ENCODE measurements at places on chromosomes 6 and 20. TPM values are rescaled to one million over a fixed set of nuclear protein-coding genes. Genes with fewer than 3 reads are reported as not detected.

The SLC35D3 gene
- not detected for total RNA-seq

The MAFB gene
- 80.5 TPM for total RNA-seq

The MYLK4 gene
- 0.74 TPM for total RNA-seq

The ARMC12 gene
- not detected for total RNA-seq

The FAXC gene
- total RNA-seq: 6.6 TPM

The COL12A1 gene
- total RNA-seq: 130 TPM

The SEL1L2 gene
- not detected for total RNA-seq

The SCRT2 gene
- not detected for total RNA-seq

The CST3 gene
- 1,106 TPM for total RNA-seq

The NRSN1 gene
- 1.5 TPM for total RNA-seq

DNA sequence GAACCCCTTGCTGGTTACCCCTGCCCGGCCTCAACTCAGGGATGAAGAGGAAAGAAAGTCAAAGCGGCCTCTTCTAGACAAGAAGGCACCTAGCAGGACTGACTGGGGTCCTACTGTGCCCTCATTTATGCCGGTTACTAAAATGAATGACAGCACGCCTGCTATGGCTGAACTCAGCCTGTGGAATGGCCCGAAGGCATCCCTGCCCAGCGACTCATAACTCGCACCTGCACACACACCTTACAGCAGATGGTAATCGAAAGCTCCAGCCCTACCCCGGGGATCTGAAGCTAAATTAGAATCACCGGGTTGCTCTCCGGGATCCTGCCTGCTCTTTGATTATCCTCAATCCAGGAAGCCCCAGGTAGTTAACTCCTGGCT, 747 bp upstream of the TXNDC5 start:
- no peaks in the 10 kb centered on the region for H3K27me3 ChIP-seq
- no peaks in the 10 kb centered on the region for H3K36me3 ChIP-seq
- peak overlapping the region; percentile 79 for H3K4me3 ChIP-seq
- peak overlapping the region; percentile 80 for H3K27ac ChIP-seq

- peak overlapping the region; percentile 76 for H3K27ac ChIP-seq
- no peak overlapping the region for H3K4me3 ChIP-seq
Measured at GRCh38 chr20:60063048-60063451, 104.8 kb downstream of the CDH26 start.

DNA sequence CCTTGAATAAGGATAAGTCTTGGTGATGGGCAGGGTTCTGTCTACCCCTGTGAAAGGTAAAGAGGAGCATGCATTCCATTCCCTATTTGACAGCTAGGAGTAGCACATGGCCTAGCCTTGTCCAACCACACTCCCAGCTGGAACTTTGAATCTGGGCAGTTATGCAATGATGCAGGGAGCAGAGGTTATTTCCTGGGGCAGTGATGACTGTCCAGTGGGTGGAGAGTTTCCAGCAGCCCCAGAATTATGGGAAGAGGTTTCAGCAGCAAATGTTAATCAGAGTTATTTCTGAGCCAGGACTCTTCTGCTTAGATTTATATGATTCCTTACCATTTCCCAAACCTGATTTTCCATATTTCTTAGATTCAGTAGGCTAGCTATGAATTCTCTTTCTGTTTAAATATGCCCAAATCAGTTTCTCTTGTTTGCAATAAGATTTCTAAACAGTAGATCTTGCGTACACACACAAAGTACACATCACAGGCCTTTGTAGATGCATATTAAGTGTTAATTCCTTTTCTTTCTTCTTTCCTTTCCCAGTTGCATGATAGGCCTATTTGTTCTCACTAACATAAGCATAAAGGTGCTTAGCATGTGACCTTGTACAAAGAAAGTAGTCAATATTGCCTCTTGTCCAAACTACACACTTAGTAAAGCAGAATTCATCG, 17.3 kb upstream of the TXLNB start:
- no peak overlapping the region for H3K4me3 ChIP-seq
- no peaks in the 10 kb centered on the region for H3K36me3 ChIP-seq
- no peak for DNase-seq
- no peaks in the 10 kb centered on the region for H3K27me3 ChIP-seq
- no peak overlapping the region for H3K27ac ChIP-seq

DNA sequence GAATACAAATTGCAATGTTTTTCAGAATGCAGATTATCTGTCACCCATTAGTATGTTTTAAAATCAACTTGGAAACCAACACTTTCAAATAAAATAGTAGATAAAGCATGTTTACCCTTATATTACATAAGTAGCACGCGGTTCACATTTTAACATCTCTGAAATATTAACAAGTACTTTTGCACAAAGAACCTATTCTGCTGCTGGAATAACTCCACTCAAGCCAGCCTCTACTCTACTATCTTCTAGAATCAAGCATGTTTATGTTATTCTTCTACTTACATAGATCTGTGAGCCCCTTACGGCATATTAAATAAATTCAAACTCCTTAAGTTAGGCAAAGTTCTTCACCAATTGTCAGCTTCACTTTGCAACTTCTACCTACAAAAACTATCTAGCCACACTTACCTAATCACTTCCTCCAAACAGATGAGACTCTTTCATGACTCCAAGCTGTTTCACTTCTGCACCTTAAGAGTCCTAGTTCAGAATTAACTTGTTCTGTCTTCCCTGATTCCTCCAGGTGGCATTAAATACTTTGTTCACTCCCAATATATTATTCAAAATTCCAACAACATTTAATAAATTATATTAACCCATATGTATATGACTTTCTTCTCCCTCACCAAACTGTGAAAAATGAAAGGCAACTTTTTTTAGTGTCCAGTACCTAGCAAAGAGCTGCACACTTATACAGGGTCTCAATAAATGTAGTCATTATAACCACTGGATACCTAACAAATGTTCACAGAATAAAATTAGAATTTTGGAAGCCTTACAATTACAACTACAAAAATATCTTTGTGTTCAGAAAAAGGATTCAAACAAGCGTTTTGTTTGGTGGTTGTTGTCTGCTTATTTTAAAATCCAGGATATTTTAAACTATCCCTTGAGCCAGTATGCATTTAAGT, 12.1 kb downstream of the CEP85L start:
- H3K27ac ChIP-seq: no peak overlapping the region
- no peaks in the 10 kb centered on the region for H3K36me3 ChIP-seq
- no peak for DNase-seq
- no peaks in the 10 kb centered on the region for H3K27me3 ChIP-seq

DNA sequence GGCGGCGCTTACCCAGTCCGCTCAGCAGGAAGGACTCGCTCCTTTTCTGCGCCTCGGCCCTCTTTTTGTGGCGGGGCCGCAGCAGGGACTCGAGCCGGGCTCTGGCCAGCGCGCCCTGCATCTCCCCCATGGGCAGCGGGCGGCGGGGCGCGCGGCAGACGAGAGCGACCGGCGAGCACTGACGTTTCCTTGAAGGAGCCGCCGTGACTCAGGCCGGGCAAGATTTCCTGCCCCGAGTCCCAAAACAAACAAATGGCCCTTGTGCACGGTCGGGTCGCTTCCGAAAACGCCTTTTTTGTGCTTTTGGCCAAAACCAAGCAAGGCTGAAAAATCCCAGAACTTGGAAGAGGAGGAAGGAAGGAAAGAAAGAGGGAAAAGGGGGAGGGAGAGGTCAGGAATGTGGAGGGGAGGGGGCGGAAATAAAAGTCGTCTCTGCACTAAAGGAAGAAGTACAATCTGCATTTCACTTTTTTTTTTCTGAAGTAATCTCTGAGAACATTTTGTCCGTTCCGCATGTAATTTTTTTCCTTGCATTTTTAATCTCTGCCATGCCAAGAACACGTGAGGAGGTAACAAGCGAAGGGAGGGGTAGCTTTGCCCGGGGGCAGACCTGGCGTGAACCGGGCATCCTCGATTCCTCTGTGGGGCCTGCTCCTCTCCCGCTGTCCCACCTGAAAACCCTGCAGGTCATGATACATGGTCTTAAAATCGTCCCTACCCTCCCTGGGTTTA, 123.3 kb upstream of the SLC2A12 start:
- peak overlapping the region; percentile 89 for H3K4me3 ChIP-seq
- peak overlapping the region; percentile 98 for H3K27ac ChIP-seq
- H3K4me1 ChIP-seq: peaks cover 52% of the 10 kb centered on the region
- no peak for DNase-seq

- no peaks in the 10 kb centered on the region for H3K36me3 ChIP-seq
- peak overlapping the region; percentile 82 for H3K4me3 ChIP-seq
- peak overlapping the region; percentile 73 for H3K27ac ChIP-seq
- peaks cover 36% of the 10 kb centered on the region for H3K4me1 ChIP-seq
- peaks cover 4% of the 10 kb centered on the region for H3K27me3 ChIP-seq
- no peak for DNase-seq
Measured at GRCh38 chr6:3455569-3456394, 1.1 kb downstream of the SLC22A23 start.

GRCh38 chr6:105726902-105727655, 324.2 kb upstream of the PREP start:
- no peaks in the 10 kb centered on the region for H3K36me3 ChIP-seq
- peaks cover 6% of the 10 kb centered on the region for H3K4me1 ChIP-seq
- H3K27me3 ChIP-seq: no peaks in the 10 kb centered on the region

GRCh38 chr20:61963149-61963548, 102.5 kb downstream of the TAF4 start:
- no peak overlapping the region for H3K4me3 ChIP-seq
- no peaks in the 10 kb centered on the region for H3K36me3 ChIP-seq
- DNase-seq: no peak
- H3K27ac ChIP-seq: no peak overlapping the region

DNA sequence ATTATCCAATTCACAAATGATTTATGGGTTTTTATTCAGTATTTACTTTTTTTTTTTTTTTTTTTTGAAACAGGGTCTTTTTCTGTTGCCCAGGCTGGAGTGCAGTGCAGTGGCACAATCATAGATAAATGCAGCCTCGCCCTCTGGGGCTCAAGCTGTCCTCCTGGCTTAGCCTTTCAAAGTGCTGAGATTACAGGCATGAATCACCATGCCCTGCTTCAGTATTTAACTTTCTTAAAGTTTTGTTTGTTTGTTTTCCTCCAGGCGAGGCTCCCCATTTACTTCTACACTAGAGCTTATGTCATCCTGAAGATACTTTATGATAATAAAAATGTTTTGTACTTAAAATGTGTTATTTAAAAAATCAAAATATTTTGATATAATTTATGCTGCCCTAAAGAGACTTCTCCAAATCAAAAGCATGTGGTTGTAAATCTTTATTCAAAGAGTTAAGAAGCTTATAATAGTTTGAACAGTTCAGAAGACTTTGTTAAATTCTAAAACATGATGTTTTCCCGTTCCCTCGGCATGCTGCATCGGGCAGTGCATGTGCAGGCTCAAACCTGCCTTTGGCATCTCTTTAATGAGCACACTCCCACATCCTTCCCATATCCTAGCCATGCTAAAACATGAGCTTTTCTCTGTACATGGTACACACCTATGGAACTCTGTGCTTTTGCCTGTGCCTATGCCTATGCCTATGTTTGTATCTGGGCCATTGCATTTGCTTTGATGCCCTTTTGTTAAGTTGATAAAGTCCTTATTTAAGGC, 11.0 kb downstream of the SMPDL3A start:
- H3K27ac ChIP-seq: peak overlapping the region; percentile 65
- no peaks in the 10 kb centered on the region for H3K36me3 ChIP-seq
- peaks cover 77% of the 10 kb centered on the region for H3K4me1 ChIP-seq
- no peak overlapping the region for H3K4me3 ChIP-seq
- H3K27me3 ChIP-seq: no peaks in the 10 kb centered on the region

DNA sequence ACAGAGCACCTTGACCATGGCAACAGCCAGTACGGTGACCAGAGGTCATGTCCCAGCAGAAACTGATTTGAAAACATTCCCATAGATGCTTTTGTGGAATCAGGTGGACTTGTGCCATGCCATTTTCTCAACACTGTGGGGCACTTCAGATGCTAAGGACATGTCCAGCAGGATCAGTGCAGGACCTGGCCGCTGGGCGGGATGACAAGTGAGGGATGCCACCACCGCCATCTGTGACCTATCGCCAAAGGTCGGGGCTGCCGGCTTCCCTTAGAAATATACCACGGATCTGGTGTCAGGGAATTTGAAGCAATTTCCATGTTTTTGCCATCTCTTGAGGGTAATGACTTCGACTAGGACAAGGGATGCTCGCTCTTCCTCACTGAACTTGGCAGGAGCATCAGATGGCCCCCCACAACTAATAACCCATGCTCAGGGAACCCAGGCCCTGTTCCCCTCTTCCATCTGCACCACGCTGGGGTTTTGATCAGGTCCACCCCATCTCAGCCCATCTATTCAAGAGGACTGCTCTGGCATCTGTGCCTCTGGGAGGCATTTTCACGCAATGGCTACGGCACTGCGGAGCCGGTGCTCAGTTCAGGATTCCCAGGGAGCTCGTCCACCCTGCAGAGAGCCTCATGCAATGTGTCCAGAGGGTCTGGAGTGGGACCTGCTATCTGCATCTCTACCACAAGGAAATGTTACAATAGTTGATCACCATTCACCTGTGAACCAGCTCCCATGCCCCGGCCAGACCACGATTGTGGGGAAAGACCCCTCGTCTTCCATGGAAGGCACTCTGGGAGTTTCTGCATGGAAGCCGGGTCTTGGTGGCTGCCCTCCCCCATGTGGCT, 302.6 kb downstream of the TAF4 start:
- no peaks in the 10 kb centered on the region for H3K36me3 ChIP-seq
- no peaks in the 10 kb centered on the region for H3K4me1 ChIP-seq
- H3K27me3 ChIP-seq: no peaks in the 10 kb centered on the region
- H3K4me3 ChIP-seq: no peak overlapping the region
- H3K27ac ChIP-seq: no peak overlapping the region

- peak overlapping the region; percentile 19 for H3K27ac ChIP-seq
- no peaks in the 10 kb centered on the region for H3K36me3 ChIP-seq
- no peaks in the 10 kb centered on the region for H3K27me3 ChIP-seq
Measured at GRCh38 chr6:143595251-143596036, 82.3 kb upstream of the PHACTR2 start.

GRCh38 chr6:16130932-16131387, 2.1 kb downstream of the MYLIP start:
- H3K4me3 ChIP-seq: peak overlapping the region; percentile 99
- no peaks in the 10 kb centered on the region for H3K27me3 ChIP-seq
- peak overlapping the region; percentile 99 for H3K27ac ChIP-seq
- no peak for DNase-seq

- no peaks in the 10 kb centered on the region for H3K36me3 ChIP-seq
- H3K27me3 ChIP-seq: no peaks in the 10 kb centered on the region
- no peak overlapping the region for H3K4me3 ChIP-seq
- H3K27ac ChIP-seq: no peak overlapping the region
- H3K4me1 ChIP-seq: peaks cover 7% of the 10 kb centered on the region
- no peak for DNase-seq
Measured at GRCh38 chr6:25165177-25165576, 114.0 kb upstream of the CARMIL1 start.

- no peaks in the 10 kb centered on the region for H3K36me3 ChIP-seq
- no peaks in the 10 kb centered on the region for H3K27me3 ChIP-seq
- no peak for DNase-seq
- H3K4me3 ChIP-seq: no peak overlapping the region
Measured at GRCh38 chr6:127878115-127878514, 22.7 kb downstream of the THEMIS start.

- peaks cover 33% of the 10 kb centered on the region for H3K4me1 ChIP-seq
- no peak overlapping the region for H3K27ac ChIP-seq
- no peak for DNase-seq
- H3K4me3 ChIP-seq: no peak overlapping the region
- no peaks in the 10 kb centered on the region for H3K27me3 ChIP-seq
Measured at GRCh38 chr20:59039233-59039632, 3.4 kb downstream of the PRELID3B start.

GRCh38 chr6:152879681-152880080, 103.2 kb downstream of the FBXO5 start:
- no peak for DNase-seq
- no peaks in the 10 kb centered on the region for H3K4me1 ChIP-seq
- H3K27ac ChIP-seq: no peak overlapping the region
- H3K27me3 ChIP-seq: no peaks in the 10 kb centered on the region

- H3K4me1 ChIP-seq: no peaks in the 10 kb centered on the region
- H3K27ac ChIP-seq: no peak overlapping the region
- no peak overlapping the region for H3K4me3 ChIP-seq
- no peak for DNase-seq
- no peaks in the 10 kb centered on the region for H3K36me3 ChIP-seq
- no peaks in the 10 kb centered on the region for H3K27me3 ChIP-seq
Measured at GRCh38 chr6:141744194-141744925, 388.4 kb upstream of the GJE1 start.

Data from vagina (tissue), 2 donors.